ENCODE measurements at places on chromosomes 6 and 20.

DNA sequence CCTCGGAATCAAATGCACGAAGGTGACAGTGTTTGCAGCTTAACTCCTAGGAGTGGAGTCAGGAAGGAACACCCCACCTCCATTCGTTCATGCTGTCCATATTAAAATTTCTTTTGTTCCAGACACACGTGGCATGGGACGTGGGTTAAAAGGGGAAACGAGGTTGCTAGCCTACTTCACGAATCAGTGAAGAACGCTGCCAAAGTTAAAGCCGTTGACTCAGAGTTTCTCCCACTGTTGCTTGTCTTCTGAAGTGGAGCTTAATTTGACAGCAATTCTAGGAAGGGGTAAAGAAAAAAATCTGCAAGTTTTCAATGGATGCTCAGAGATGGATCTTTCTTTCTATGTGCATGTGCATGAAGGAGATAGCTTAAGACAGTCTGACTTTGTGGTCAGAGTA, 499.1 kb downstream of the CD83 start:
- DNase-seq: no peak

GRCh38 chr6:162640756-162641155, 86.8 kb downstream of the PRKN start:
- DNase-seq: no peak

- no peak for DNase-seq
Measured at GRCh38 chr20:59810449-59811187, 122.8 kb downstream of the SYCP2 start.

DNA sequence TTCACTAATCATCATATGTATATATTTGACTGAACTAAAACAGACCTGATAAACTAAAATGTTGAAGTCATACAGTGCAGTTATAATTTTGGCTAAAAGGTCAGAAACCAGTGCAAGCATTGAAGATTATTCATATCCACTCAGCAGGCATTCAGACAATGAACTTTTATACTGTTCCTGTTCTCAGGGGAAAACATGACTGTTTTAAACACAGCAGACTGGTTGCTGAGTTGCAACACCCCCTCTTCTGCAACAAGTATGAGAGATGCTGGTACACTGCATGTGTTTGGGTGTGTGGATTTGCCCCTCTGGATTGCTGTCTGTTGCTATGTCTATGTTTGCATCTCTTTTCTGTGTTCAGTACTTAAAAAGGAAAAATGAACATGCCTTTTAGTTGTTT, 206.8 kb downstream of the EYA4 start:
- DNase-seq: no peak

- no peak for DNase-seq
Measured at GRCh38 chr6:1758076-1758679, 148.5 kb downstream of the FOXC1 start.

- DNase-seq: no peak
Measured at GRCh38 chr6:136994782-136995181, 50.0 kb downstream of the IL20RA start.

DNA sequence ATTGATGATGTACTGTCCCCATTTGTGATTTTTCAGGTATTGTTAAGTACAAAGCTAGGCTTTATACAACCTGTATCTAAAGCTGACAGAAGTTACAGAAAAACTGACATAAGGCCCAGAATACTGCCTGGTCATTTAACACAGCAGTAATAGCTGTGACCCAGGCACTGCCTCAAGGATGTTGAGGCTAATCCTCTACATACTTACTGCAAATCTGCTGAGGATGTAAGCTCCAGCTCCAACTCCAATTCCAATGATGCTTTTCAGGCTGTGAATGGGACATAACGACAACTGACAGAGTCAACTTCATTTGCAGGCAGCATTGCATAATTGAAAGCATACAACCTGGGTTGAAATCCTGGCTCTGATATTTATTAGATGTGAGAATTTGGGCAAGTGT, 36.3 kb upstream of the SLA2 start:
- no peak for DNase-seq

DNA sequence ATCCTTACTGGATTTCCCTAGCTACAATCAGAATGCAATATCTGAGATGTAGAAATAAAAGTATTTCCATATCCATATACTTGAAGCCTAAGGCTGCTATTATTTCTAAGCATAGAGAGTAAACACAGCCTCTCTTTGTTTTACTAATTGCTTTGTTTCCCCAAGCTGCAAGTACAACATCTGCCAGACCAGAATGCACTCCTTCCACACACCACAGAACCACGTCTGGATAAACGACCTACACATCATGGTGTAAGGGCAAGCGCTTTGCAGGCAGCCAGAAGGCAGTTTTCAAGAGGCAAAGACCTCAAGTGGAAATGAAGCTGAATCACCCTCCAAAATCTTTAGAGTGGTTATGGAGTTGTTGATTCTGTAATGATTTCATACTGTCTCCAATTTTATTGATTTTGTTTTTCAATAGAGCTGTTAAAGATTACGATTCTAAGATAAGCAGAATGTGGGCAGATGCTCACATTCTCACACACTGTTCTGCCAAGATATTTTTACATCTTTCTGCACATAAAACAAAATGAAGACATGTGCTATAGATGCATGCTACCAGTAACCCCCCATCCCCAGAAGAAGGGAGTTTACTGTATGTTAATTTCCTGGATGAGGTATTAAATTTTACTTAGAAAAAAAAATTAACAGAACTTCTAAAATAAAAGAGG, 88.8 kb downstream of the THEMIS start:
- DNase-seq: no peak

DNA sequence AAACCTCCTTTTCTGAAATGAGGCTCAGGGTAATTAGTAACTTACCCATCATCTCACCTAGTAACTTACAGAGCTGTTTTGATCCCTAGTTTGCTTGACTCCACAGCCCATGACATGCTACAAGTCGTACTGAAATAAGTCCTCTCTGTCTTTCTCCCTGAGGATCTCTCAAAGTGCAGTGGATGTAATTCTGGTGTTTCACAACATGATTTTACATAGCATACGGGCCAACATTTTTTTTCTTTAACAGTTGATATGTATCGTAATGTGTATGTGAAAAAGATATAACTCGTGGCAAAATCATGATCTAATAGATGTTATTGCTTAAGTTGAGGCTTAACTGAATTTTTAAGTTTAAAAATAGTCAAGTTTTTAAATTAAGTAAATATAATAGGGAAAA, 45.0 kb downstream of the TSHZ2 start:
- no peak for DNase-seq

DNA sequence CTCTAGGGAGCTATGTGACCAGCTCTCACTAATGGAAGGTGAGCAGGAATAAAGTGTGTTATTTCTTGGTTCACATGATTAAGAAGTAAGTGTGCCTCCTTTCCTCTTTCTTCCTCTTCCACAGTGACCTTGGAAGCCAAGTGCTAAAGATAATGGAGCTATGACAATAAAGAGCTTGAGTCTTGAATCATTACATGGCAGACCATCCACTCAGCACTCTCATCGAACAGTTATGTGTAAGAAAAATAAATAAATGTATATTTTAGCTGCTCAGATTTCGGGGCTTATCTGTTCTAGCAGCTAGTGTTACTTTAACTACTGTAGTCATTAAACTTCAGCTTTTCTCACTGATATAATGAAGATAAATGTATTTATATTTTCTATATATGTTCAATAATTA, 72.9 kb downstream of the HDGFL1 start:
- no peak for DNase-seq

- DNase-seq: no peak
Measured at GRCh38 chr6:63186970-63187369, 24.3 kb upstream of the FKBP1C start.

DNA sequence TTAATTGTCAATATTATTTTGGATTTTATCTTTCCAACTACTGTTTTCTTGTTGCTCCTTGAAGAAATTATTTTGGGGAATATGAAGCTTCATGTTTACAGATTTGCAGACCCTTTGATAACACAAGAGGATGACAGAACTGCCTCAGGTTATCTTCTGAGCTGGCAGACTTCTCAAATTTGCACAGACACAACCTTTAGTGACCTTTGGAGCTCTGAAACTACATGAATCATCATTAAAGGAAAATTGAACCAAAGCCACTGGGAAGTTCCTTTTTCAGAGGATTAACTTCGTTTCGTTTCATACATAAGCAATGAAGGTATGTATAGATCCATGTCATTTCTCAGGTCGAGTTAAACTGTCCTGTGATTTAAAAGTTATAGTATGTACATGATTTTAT, 85.9 kb downstream of the FBXO5 start:
- DNase-seq: no peak

- DNase-seq: no peak
Measured at GRCh38 chr6:13517116-13517515, 29.7 kb upstream of the GFOD1 start.

DNA sequence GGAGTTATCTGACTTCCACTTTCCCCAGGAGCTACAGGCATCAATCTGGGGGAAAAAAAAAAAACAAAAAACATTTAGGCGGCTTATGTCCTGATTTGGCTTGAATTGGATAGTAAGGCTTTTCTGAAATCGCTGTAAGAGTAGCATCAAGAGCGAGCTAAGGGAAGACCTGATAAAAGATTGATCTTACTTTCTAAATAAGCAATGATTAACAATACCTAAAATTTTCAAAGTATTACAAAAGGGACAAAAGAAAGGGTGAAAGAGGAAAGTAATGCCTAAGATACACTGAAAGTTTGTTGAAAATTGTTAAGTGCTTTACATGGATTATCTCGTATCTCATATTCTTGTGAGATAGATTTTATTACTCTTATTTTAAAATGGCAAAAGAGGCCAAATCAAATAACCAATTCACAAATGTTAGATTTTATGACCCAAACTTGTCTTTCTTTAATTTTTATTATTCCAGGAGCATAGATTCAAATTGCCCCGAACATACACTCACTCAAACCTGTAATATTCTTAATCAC, 106.4 kb upstream of the PRSS16 start:
- no peak for DNase-seq

- no peak for DNase-seq
Measured at GRCh38 chr6:159880412-159880975, 10.3 kb upstream of the MAS1 start.

DNA sequence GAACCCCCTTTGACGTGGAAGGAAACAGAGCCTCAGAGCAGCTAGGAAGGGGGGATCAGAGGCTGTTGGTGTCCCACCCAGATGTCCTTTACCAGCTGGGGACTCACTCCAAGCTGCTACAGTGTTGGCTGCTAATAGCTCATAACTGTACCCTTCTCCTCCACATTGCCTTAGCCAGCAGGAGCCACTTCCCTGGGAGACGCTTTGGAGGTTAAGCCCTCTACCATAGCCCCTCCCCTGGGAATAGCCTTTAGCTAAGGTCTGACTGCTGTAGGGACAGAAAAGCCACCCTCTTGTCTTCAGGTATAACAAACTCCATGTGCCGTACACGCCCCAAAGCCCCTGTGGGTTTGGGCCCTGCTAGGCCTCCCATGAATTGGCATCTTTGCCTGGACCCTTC, 238.6 kb downstream of the LRFN2 start:
- no peak for DNase-seq

GRCh38 chr6:135624402-135625295, 127.1 kb upstream of the AHI1 start:
- no peak for DNase-seq

DNA sequence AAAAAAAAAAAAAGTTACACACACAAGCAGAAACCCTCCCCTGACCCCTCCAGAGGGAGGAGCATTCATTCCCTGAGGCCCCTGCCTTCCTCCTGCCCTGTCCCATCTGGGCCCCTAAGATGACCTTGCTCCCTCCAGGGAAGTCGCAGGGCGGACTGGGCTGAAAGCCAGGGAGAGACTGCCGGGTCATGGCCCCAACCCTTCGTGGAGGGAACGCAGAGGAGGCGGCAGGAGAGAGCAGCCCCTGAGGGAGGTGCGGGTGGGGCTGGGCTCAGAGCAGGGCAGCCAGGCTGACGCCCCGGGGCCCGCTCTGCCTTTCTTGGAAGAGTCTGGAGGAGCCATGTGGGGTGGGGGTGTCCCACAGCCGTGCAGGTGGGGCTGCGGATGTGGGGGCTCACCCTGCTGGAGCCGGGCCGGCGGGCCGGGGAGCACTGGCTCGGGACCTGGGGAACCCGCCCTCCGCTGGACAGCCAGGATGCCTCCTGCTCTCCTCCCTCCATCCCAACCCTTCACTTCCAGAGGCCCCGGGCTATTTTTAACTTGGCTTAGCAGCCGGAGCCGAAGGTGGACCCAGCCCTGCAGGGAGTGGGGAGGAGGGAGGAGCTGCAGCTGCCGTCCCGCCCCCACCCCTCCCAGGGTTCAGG, 15.0 kb upstream of the ABHD16B start:
- DNase-seq: no peak
